Mesothelial cell of epicardium (in vitro differentiated cells): ENCODE measurements at places on chromosomes 3 and 15.

- DNase-seq, result no peak
Measured at GRCh38 chr3:48762816-48763215, 45.8 kb upstream of the IP6K2 start.

DNA sequence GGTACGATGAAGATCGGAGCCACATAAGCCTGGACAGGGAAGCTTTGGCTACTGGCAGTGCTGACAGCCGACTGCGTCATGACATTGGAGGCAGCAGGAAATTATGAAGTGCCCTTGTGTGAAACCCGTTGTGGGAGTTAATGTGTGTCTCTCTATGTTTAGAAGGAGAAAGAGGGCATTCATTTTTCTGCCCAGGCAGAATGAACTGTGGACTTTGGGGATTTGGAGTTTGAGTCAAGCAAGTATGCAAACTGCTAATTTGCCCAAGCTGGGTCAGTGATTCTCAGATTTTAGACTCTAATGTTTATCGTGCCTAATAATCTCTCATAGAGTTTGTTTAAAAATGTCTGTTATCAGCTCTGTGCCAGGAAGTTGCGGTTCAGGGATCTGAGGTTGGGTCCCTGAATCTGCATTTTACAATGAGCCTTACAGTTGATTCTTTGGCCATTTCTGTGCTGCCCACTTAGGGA, 5.6 kb downstream of the CTXND1 start:
- no peak for DNase-seq

DNA sequence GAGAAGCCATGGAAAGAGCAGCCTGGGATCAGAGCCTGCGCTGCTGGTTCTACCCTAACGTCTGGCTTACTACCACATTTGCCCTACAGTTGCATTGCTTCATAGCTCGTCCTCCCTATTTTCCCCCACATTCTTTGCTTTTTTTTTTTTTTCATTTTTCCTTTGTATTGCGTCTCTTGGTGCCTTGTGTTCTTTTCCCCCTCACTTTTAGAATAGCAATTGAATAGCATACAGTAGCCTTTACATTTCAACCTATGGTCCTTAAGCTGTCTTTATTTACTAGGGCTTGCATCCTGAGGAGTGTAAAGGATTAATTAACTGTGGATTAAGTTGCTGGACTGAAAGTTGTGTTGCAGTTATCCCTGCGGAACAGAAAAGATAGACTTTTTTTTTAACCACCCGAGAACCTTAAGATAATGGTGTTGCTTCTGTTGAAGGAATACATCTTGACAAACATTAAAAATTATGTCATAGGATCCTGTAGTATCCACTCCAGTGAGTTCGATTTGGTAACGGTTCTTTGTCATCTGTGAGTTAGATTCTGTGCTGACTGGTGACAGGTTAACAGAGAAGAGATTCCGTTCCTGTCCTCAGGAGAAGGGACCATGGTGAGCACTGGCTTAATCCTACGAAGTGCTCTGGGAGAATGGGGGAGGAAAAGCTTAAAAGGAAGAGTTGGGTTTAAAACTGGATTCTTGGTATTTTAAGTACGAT, 417.4 kb upstream of the NAALADL2 start:
- no peak for DNase-seq

GRCh38 chr15:55532944-55533343, 24.9 kb upstream of the DNAAF4 start:
- no peak for DNase-seq

GRCh38 chr15:99729920-99730319, 3.3 kb downstream of the LYSMD4 start:
- no peak for DNase-seq

GRCh38 chr3:78888635-78889034, 879.2 kb downstream of the ROBO1 start:
- no peak for DNase-seq

- no peak for DNase-seq
Measured at GRCh38 chr3:39990532-39990931, 181.1 kb downstream of the MYRIP start.

DNA sequence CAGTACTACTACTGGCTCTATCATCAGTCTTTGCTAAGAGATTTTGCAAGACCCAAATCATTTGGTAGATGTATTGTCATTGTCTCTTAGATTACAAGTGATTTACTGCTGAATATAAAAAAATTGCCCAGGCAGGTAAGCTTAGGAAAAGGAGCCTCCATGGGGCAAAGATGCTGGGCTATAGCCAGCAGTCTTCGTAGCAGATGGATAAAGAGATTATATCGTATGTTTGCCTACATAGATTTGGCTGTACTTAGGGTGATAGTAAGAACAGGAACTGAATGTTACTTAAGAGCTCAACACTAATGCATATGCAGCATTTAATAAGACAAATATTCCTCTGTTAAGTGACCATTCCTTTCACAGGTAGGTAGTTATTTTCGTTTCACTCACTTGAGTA, 48.9 kb downstream of the PTPRG start:
- DNase-seq, result no peak

DNA sequence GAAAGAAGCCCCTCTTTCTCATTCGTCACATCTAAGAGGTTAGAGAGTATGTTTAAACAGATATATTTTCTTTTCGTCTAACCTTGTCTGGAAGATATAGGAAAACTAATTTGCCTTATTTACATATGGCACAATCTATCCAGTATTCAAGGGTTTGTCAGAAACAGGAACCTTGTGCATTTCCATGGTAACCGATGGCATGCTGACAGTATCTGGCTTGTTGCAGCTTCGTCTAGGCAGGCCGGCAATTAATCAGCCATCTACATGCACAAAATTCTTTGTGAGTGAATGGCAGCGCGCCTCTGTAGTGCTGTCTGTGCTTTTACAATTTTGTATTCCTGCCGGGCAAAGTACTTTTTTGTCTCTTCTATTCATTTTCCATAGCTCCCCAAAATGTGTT, 294.0 kb upstream of the SOX2 start:
- DNase-seq, result no peak

- DNase-seq, result no peak
Measured at GRCh38 chr3:72161881-72162595, 377.1 kb upstream of the PROK2 start.

DNA sequence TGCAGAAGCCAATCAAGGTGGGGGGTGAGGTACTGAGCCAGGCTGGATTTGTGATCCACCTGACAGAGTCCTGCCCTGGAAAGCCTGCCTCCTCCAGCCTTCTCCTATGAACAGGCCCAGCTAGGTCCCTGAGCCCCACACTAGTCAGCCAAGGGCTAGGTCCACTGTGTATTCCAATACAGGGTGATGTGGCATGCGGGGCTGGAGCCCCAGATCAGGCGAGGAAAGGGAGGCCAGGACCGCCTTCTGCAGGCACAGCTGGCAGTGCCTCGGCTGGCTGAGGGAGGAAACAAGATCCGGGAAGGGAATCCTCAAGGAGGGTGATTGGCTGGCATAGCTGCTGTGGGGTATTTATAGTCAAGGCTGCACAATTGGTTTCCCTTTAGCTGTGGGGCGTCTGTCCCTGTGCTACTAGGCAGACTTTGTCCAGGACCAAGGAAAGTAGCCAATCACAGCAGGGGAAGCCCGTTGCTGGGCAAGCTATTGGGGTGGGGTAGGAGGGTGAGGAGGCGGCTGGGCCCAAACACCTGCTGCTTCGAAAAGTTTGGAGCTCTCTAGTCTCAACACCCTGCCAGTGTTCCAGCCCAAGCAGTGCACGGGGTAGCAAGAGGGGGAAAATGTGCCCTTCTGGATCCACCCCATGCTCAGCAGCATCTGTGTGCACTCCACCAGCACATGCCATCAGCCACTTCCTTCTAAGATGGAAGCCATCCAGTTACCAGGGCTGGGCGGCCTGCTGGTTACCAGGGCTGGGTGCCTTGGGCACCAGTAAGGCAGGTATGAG, 5.9 kb downstream of the KY start:
- peak; percentile 24 for DNase-seq

DNA sequence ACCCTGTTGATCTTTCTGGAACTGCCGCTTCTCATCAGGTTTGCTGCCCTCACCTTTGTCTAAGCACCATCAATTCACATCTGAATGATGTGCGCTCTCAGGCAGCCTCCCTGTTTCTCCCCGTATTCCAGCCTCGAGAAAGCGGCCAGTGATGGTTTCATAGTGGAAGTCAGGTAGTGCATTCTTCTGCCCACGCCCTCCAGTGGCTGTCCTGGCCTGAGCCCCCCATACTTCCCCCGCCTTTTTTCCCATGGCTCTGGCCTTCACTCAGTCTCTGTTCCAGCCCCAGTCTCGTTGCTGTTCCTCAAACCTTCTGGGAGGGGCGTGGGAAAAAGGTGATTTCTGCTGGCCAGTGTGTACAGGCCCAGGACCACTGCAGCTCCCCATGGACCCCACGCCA, 101.3 kb downstream of the ASB7 start:
- no peak for DNase-seq

GRCh38 chr3:167938516-167938915, 157.2 kb downstream of the GOLIM4 start:
- no peak for DNase-seq

GRCh38 chr3:148221303-148221702, 476.4 kb upstream of the AGTR1 start:
- DNase-seq, result no peak

DNA sequence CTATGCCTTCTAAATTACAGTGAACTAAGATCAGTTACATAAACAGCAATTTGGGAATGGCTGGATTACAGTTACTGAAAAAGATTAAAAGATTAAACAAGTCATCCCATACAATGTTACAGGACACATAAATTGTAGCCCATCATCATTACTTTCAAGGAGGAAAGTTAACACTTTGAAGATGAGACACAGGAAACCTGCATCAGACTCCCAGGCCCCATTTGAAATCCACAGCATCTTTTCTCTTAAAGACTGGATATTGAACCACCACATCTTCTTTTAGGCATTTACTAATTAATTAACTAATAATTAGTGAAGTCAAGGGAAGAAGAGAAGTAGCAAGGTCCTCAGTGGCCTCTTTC, 170.2 kb downstream of the PLCL2 start:
- DNase-seq, result no peak

DNA sequence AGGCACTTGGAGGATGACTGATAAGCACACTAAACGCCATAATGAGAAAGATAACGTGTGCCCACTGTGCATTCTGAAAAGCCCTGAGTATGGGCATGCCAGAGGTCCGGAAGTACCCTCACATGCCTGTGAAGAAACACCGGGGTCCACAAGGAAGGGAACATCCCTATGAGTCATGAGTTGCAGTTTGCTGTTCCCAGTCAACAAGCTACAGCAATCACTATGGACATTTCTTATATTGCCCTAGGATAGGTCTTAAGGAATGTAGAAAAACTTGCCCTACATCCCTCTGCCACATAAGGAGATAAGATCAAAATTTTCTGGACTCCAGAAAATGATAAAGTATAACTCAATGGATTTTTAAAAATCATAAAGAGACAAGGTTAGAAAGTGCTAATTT, 9.9 kb downstream of the MB21D2 start:
- DNase-seq, result no peak

- DNase-seq, result no peak
Measured at GRCh38 chr3:161405087-161405486, 33.8 kb upstream of the SPTSSB start.

DNA sequence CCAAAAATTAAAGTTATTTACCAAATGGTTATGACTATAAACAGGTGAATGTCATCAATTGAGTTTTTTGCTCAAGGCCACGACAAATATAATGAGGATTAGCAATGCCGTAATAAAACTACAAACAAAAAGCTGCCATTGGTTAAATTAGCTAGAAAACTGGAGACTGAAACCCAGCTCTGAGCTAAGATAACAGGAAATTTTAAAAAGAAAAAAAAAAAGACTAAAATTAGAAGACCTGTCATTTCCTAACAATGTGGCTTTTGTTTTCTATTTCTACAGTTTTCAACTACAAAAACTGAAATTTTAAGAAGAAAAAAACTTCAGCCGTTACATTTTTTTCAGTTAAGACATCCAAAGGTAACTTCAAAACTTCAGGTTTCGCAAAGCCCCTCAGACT, 9.7 kb downstream of the SLC12A6 start:
- DNase-seq, result no peak
